Hair follicular keratinocyte (primary cell): ENCODE measurements at places on chromosomes 12 and 14. TPM values are rescaled to one million over a fixed set of nuclear protein-coding genes. Genes with fewer than 3 reads are reported as not detected.

ZDHHC17 gene
- total RNA-seq, result 8.0 and 16.0 TPM in 2 replicates

MSI1 gene
- not detected in 2 replicates for total RNA-seq

MANSC4 gene
- total RNA-seq, result not detected in 2 replicates

KRT85 gene
- total RNA-seq, result not detected in 2 replicates

CIROP gene
- total RNA-seq, result not detected in 2 replicates

FOXG1 gene
- not detected in 2 replicates for total RNA-seq

A2ML1 gene
- 2.7 and 5.4 TPM in 2 replicates for total RNA-seq

CCDC177 gene
- total RNA-seq, result not detected in 2 replicates

PTCSC3 gene
- not detected in 2 replicates for total RNA-seq

NR1H4 gene
- total RNA-seq, result not detected in 2 replicates

WASHC4 gene
- total RNA-seq, result 19.0 and 25.5 TPM in 2 replicates

TSPAN9 gene
- total RNA-seq, result 12.5 and 13.0 TPM in 2 replicates

PPP1R12A gene
- 33.8 and 41.0 TPM in 2 replicates for total RNA-seq

PRB2 gene
- total RNA-seq, result not detected in 2 replicates

OR4E2 gene
- not detected in 2 replicates for total RNA-seq

ZDHHC22 gene
- not detected in 2 replicates for total RNA-seq

CLEC2A gene
- total RNA-seq, result not detected in 2 replicates

IRAK3 gene
- 0.61 and 0.70 TPM in 2 replicates for total RNA-seq

C1R gene
- total RNA-seq, result 11.9 and 12.6 TPM in 2 replicates

IGF1 gene
- not detected in 2 replicates for total RNA-seq

NTF3 gene
- not detected in 2 replicates for total RNA-seq

MMP14 gene
- total RNA-seq, result 365 and 745 TPM in 2 replicates

ABCD2 gene
- not detected in 2 replicates for total RNA-seq

MYF5 gene
- total RNA-seq, result not detected in 2 replicates

TMEM260 gene
- total RNA-seq, result 5.7 and 11.6 TPM in 2 replicates

SLC8B1 gene
- 11.5 and 21.9 TPM in 2 replicates for total RNA-seq

CDKL1 gene
- total RNA-seq, result 1.2 and 4.0 TPM in 2 replicates

PLA2G1B gene
- total RNA-seq, result not detected in 2 replicates

NID2 gene
- 0.23 and 1.6 TPM in 2 replicates for total RNA-seq

GLIPR1L2 gene
- 0.47 and 0.57 TPM in 2 replicates for total RNA-seq

PTPRB gene
- 0.42 and 0.78 TPM in 2 replicates for total RNA-seq

UBR7 gene
- total RNA-seq, result 20.5 and 26.6 TPM in 2 replicates

PROX2 gene
- not detected in 2 replicates for total RNA-seq

ADCK1 gene
- 4.0 and 4.7 TPM in 2 replicates for total RNA-seq

TPPP2 gene
- total RNA-seq, result not detected in 2 replicates

EIF2S3B gene
- total RNA-seq, result 4.6 and 7.0 TPM in 2 replicates

MDGA2 gene
- 0.08 TPM in 1 of 2 replicates, not detected in the other for total RNA-seq

SPX gene
- 0.86 and 1.5 TPM in 2 replicates for total RNA-seq

CNTN1 gene
- total RNA-seq, result 23.7 and 27.6 TPM in 2 replicates
